ENCODE measurements at places on chromosomes 1 and 21.
A peak's percentile ranks its signal among the peaks of the same experiment; 100 is the strongest.

DNA sequence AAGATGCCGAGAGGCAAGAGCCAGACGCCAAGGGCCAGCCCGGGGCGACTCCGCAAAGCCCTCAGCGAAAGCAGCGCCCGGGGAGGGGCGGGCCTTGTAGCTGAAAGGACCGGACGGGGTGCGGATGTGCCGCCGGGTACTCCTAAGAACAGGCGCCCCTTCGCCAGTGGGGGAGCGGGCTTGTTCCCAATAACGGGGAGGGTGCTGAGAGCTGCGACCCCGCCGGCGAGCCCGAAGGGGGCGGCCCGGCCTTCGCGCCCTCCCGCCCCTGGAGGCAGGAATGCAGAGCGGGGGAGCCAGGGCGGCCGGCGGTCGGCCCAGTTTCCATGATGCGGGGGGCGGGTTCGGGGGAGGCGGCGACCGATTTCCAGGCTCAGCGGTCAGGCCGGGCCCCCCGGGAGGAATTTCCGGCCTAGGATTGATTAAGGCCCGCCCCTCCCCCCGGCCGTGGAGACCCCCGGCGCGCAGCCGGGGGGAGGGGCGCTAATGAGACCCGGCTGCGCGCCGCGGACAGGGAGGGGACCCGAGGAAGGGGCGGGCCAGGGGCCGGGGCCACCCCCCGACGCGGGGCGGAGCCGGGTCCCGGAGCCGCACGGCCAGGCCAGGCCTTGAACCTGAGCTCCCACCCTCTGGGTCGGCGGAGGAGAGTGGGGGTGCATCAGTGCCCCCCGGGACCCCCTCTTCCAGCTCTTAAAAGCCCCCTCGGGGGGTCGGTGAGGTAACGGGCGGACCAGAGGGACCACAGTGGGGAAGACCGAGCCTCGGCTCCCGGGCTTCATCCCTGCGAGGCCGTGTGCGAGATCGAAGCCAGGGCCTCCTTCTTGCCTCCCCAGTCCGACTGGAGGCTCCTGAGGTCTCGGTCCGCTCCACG, 898 bp upstream of the TMEM200B start:
- peak; percentile 93 for DNase-seq

- no peak for DNase-seq
Measured at GRCh38 chr1:211033921-211034525, 99.9 kb downstream of the KCNH1 start.

DNA sequence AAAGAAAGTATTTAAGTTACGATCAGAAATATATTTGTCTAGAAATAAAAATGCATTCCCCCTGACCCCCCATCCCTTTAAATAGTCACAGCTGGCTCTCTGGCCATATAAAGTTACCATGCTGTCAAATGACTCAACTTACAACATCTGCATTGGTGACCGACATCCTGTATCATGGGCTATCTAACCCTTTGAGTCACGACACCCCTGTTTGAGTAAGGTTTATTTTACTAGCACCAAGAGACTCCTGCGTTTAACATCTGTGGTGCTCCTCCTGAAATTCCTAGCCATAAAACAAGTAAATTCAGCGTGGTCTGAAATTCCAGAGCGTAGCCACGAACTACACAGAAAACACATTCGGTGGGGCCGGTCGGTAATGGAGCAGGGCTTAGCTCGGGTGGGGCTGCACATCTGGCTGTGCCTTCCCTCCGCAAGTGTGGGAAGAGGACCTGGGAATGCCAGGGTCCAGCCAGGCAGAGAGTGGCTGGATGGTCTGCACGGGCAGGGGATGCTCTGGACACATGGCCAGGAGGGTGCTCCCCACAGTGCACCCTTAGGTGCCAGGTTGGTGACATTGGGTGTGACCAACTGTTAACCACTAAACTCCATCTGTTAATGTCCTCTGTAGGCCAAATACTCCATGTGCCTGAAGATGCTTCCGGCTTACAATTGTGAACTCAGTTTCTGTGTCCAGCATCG, 53.0 kb upstream of the CLDN14 start:
- no peak for DNase-seq

DNA sequence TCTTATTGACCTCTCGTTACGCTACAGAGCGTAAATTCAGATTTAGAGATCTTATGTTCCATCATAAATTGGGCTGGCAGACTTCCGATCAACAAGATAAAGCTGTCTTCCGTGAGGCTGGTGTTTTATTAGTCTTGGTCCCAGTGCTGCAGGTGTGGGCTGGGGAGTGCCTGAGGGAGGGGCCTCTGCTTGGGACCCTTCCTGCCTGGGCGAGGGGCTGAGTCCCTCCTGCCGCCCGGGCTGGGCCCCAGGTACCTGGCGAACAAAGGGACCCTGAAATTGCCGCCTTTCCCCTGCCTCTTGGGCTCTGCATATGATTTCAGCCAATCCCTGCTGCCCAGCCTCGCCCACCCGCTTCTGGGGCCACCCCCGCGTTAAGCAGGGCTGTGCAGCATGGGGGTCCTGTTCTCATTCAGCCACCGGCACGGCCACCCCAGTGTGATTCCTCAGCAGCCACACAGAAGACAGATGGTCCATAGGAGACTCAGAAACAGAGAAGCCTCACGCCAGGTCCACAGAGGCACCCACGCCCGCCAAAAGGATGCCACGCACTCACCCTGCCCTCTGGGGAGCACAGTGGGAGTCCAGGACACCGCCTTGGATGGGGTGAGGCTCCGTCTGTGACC, 6.1 kb upstream of the SAMD11 start:
- DNase-seq = no peak

GRCh38 chr1:31769720-31770390, 5.7 kb upstream of the ADGRB2 start:
- no peak for DNase-seq

- DNase-seq = no peak
Measured at GRCh38 chr1:114087495-114087894, 66.2 kb downstream of the SYT6 start.

GRCh38 chr21:31744182-31744800, 12.4 kb upstream of the SCAF4 start:
- no peak for DNase-seq

DNA sequence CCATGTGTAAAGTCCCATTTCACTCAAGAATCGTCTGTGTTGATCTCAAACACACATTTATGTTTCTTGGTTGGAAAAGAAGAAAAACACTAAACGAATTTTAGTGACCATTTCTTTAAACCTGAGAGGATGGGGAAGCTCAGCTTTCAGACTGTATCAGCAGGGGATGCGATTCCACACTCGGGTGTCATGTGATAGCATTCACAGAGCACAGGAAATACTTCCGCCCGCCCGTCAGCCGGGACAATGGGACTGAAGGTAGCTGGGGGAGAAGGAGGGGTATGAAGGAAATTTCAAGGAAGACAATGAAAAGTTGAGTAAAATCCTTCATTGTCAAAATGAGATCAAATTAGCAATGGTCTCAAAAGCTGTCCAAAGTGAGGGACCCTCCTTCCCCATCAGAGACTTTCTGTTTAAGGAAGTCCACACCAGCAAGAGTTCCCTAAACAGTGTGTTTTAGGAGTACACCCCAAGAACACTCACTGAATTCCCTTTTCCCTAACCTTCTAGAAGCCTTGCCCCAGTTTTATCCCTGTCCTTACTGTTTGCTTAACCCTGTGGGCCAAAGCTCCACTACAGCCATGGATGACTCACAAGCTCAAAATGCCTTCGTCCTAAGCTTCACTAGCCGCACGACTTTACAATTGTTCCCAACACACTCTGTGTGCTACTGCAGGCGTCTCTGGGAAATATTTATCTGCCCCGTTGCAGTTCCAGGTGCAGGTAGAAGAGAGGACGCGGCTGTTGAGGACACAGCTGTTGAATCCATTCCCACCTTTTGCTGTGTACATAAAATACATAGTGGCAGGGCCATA, 51.4 kb upstream of the SIM2 start:
- peak; percentile 33 for DNase-seq

Measured in WTC11 (cell line).